Activated B cell treated with CpG ODN at 0.5 μM for 24 hours (primary cell): ENCODE measurements at places on chromosomes 2 and 18. TPM values are rescaled to one million over a fixed set of nuclear protein-coding genes. Genes with fewer than 3 reads are reported as not detected.

C18orf54 gene
- total RNA-seq: 1.9 TPM in 2 replicates

SP140 gene
- total RNA-seq: 295 and 330 TPM in 2 replicates

PLEK gene
- 138 and 140 TPM in 2 replicates for total RNA-seq

OTX1 gene
- not detected in 2 replicates for total RNA-seq

SP5 gene
- not detected in 2 replicates for total RNA-seq

CCDC148 gene
- not detected in 2 replicates for total RNA-seq
